ENCODE measurements at places on chromosomes 11 and 22.

DNA sequence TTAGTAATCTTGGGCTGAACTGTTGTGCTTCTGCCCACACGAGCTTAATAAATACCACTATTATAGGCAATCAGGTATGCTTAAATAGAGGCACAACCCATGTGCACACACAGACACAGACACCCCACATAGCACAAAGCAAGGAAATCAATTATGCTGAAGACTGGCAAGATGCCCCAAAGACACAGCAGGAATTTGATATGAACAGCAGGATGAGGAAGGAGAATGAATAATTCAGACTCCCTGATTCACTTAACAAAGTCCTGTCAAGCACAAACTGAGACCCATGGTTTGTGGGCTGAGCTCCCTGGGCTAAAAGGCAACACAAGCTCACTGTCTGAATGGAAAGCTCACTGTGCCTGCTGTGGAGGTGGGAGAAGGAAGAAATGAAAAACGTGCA, 42.5 kb downstream of the RBFOX2 start:
- DNase-seq, result peak; percentile 45

DNA sequence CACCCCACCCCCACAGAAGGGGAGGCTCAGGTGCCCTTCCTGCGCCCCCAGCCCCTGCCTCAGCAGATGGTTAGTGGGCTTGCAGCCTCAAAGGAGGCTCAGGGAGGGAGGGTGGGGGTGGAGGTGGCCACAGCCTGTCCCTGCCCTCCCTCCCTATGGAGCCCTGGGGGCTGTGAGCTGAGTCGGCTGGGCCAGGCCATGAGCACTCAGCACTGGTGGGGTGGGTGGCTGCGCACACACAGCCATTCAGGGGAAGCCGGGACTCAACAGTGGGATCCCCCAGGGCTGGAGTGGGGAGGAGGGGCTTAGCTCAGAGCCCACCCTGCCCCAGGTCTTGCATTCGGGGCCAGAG, 50.2 kb downstream of the FLRT1 start:
- no peak for DNase-seq

- no peak for DNase-seq
These were observed 411.9 kb downstream of the CNTN5 start for GRCh38 chr11:99432677-99433076.

DNA sequence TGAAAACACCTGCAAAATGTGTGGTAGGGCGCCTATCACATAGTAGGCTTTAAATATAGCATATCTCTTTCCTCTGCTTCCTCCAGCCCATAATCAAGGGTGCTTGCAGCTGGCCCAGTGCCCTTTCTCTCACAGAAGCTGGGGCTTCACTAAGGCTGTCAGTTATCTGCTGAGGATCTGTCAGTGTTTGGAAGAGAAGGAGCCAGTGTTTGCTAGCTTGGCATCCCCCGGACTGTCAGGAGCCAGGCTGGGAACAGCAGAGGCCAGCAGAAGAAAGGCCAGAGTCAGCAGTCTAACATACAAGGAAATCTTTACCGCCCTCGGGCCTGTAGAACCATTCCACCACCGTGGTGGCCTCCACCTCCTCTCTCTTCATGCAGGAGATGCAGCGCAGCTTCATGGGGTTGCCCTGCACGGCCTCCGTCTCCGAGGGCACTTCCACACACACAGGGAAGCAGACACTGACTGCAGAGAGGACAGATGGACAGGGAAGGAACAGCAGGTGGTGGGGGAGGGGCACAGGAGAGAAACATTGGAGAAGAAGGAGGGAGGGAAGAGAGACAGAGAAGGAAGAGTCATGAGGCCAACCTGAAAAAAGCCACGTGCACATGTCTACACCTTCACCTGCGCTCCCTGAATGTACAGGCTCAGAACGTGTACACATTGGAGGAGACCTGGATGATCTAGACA, 9.0 kb downstream of the SCN3B start:
- no peak for DNase-seq

- DNase-seq, result no peak
These were observed 123.8 kb downstream of the DDX10 start for GRCh38 chr11:108788565-108789199.

- DNase-seq, result no peak
These were observed 23.4 kb upstream of the PACSIN2 start for GRCh38 chr22:43038325-43038724.

DNA sequence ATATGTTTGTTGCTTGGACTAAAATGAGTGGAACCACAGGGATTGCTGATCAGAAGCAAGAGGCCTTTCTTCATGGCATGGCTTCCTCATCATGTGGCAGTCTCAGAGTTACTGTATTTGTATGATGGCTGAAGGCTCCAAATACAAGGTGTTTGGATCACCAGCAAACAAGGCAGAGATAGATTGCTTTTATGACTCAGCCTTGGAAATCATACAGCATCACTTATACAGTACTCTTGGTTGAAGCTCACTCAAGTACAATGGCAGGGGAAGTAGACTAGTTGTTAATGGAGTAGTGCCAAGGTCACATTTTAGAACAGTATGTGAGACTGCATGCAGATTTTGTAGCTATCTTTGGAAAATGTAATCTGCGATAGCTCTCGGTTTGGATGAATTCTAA, 16.6 kb downstream of the CAPRIN1 start:
- DNase-seq, result no peak

DNA sequence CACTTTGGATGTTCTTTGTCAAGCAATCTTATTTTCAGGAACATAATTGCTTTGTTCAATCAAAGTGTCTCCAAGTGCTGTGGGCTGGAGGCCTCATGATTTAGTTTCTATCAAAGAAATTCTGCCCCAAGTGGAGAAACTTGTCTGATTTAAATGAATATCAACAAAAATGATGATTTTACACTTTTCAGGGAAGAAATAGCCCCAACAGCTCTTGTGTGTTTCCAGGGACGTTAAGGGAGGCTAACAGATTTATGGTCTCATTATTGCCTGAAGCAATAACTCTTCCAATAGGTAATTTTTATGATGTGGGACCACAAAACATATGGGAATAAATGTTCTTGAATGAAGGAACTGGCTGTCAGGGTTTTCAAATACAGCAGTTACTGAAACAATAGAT, 699.1 kb downstream of the FAM181B start:
- no peak for DNase-seq

- peak; percentile 30 for DNase-seq
These were observed 67.7 kb downstream of the DCDC1 start for GRCh38 chr11:31301549-31302510.

GRCh38 chr11:111735262-111736116, 30.7 kb downstream of the PPP2R1B start:
- DNase-seq, result peak; percentile 92

Measured in NCI-H446 (cell line).